ENCODE measurements at places on chromosomes 6 and 20.
A peak's percentile ranks its signal among the peaks of the same experiment; 100 is the strongest.

DNA sequence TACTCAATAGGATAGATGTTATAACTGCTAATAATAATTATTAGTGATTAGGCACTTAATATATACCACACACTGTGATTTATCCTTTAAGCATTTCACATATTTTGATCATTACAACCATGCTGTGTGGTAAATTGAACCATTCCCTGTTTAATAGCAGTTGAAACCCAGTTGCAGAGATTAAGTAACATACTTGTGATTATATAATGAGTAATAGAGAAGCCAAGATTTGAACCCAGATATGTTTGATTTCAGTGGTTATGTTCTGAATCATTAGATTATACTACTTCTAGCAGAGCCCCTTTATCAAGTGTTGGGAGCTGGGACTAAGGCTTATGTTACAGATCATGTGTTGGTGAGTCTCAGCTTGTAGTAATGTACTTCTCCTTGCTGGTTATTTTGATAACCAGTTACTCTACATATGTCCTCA lies 44.1 kb downstream of the STK4 start:
- DNase-seq, result no peak

DNA sequence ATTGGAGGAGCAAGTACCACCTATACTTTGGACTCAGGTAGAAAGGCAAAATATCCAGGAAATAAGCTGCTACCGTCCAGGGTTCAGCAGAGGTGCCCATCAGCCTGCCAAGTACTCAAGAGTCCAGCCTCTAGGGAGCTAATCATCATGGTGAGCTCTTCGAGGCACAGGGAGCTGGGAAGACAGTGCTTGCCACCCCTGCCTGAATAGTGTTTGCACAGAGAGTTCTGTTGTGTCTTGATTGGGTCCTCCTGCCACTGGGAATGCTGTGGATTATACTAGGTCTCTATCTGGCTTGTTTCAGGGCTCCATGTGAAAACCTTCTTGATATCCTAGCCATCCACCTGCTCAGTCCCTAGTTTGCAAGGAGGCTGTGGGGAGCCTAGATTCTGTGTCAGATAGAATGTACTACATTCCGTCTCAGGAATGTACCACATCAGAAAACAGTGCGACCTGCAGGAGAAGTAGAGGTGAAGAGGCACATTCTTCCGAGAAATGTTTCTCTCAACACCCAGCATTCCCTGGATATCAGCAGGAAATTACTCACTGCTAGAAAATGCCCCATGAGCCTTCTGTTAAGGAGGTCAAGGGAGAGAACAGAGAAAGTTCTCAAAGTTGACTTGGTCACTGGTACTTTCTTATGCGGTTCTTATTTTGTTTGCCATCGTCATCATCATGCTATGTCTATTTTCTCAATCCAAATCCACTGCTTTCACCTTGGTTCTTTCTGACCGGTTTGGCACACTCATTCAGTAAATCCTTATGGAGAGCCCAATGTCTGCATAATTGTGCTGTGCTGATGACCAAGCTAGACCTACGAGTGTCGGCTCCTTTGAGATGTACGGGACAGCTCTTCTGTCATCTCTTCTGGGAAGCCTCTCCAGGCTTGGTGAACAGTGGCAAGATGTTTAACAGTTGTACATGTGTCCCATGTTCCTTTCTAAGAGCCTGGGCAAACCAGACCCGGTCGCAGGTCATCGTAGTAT lies 30.7 kb downstream of the PTPN1 start:
- peak; percentile 53 for DNase-seq

- DNase-seq, result no peak
Measured at GRCh38 chr6:140494321-140495108, 1120.1 kb upstream of the CITED2 start.

GRCh38 chr6:39188571-39188970 lies 40.7 kb downstream of the KCNK5 start:
- no peak for DNase-seq

GRCh38 chr6:33880104-33880678 lies 76.4 kb upstream of the MLN start:
- no peak for DNase-seq

- DNase-seq, result no peak
Measured at GRCh38 chr6:158165919-158166416, 2.1 kb downstream of the SERAC1 start.

DNA sequence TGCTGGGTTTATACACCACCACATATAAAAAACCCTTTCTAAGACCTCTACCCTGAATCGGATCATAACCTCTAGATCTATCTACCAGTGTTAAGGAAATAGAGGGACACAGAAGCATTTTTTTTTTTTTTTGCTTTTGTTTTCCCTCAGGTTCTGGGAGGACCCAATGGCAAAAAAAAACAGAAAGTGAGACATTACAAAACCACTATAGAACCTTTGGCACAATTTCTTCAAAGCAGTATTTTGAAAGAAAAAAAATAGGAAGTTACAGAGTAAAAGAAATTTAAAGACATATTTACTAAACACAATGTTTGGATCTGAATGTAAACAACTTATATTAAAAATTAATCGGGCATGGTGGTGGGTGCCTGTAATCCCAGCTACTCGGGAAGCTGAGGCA lies 1258.7 kb upstream of the GJE1 start:
- DNase-seq, result no peak

- no peak for DNase-seq
Measured at GRCh38 chr20:39233755-39234154, 271.6 kb downstream of the DHX35 start.

GRCh38 chr20:35952480-35953386 lies 1.6 kb downstream of the SCAND1 start:
- no peak for DNase-seq

DNA sequence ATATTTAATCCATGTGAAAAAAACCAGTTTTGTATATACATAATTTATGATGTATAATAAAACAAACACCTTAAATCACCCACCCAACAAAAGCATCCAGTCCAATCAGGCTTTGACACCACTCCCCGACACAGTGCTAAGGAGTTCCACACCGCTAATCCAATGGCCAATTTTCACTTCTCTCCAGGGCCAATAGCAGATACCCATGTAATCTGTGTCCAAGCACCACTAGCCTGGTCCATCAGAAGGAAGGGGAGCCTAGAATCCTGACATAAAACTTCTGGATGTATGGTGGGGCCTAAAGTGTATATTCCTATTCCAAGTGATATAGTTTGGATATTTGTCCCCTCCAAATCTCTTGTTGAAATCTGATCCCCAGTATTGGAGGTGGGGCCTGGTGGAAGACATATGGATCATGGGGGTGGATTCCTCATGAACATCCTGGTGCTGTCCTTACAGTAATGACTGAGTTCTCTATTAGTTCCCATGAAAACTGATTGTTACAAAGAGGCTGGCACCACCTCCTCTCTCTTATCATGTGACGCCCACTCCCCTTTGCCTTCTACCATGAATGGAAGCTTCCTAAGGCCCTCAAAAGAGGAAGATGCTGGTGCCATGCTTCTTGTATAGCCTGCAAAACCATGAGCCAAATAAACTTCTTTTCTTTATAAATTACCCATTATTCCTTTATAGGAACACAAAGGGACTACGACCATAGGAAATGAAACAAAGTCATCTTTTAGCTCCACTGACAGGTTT lies 20.8 kb downstream of the RALGAPA2 start:
- DNase-seq, result no peak

DNA sequence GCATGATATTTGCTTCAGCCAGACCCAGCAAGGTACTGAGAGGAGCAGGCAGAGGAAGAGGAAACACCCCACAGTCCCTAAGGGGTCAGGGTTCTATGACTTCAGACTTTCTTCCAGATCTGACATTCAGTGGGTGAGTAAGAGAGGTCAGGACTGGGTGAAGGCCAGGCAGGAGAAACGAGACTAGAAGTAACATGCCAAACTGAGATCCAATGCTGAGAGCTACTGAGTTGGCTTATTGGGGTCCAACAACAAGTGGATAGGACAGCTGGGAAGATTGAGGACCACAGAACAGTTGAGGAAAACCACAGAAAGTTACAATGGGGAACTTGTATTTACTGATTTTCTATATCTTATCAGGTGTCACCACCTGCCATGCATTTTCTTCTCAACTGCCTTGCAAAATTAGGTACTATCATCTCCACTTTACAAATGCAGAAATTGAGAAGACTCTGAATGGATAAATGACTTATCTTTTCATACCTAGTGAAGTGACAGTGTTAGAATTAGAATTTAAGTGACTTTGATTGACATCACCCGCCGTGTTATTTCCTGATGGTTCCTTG lies 43.8 kb upstream of the HIVEP1 start:
- DNase-seq, result no peak

- no peak for DNase-seq
Measured at GRCh38 chr6:5133943-5134342, 48.8 kb downstream of the PPP1R3G start.

- peak; percentile 45 for DNase-seq
Measured at GRCh38 chr6:84065693-84066290, 32.2 kb downstream of the MRAP2 start.

DNA sequence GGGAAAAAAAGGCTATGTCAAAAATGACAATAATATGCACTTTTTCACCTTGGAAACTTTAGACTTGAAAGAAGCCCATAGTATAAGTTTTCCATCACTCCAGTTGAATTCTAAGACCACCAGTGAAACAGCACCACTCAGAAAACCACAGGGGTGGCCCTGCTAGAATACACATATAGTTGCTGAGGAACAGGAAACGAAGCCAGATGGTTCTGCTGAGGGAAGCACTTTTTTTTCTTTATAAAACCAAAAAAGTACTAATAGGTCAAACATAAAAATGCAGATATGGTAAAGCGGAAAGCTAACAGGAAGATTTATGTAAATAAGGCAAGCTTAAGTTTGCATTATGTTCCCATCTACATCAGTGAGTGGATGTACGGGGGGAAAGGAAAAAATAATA lies 303.9 kb downstream of the FOXC1 start:
- no peak for DNase-seq

- no peak for DNase-seq
Measured at GRCh38 chr20:59207742-59208357, 44.2 kb downstream of the ZNF831 start.

DNA sequence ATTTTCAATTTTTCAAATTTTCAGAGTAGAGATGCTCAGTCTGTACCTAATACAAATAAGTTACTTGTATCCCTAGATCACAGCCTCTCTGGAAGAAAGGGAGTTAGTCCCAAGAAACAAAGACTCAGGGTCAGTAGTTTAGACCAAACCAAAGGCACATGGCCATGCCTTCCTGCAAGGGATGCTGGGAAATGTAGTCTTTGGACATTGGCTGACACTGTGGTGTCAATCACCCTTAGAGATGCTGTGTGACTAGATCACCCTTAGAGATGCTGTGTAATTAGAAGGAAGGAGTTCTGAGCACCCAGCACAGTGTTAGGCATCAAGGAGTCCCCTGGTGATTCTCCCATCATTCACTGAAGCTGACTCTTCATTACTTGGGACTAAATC lies 202.1 kb downstream of the NFATC2 start:
- no peak for DNase-seq

DNA sequence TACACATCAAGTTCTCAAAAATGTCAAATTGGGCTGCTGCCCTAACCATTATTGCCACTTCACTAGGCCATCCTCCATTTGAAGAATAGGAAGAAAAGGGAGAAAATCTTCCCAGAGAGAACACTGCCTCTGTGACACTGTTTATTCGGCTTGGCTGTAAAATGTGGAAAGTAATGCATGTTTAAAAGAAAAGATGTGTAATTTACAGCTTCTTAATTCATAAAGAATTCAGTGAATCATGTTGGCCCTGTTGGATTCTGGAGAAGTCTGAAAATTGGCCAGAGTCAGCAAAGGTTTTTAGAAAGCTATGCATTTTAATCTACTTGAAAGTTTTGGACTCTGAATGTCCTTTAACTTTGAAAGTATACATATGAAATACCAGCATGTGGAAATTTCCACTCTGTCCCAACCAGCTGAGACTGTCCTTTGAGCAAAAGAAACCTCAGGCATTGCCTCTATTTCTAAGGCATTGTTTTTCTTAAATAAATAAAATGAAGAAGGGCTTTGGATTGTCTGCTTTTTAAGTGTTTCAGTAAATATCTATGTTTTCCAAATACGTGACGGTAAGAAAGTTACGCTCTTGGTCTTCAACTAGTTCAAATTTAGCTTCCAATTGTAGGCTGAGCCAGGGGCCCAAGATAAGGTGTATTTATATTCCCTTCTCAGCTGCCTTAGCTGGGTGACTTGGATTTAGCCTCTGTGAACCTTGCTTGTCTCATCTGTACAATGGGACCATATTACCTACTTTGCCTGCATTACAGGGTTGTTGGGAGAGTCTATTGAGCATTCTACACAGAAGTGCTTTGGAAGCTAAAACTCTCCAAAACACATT lies 222.2 kb downstream of the UST start:
- DNase-seq, result peak; percentile 49

DNA sequence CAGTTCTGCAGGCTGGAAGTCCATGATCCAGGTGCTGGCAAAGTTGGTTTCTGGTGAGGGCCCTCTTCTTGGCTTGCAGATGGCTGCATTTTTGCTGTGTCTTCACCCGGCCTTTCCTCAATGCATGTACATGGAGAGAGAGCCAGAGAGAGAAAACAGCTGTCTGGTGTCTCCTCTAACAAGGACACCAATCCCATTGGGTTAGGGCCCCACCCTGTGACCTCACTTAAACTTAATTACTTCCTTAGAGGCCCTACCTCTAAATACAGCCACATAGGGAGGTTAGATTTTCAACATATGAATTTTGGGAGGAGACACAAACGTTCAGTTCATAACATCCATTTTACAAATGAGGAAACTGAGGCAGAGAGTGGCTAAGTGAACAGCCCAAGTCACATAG lies 202.4 kb downstream of the ZMYND8 start:
- no peak for DNase-seq

- DNase-seq, result peak; percentile 57
Measured at GRCh38 chr20:58623579-58624473, 27.3 kb upstream of the STX16 start.

- no peak for DNase-seq
Measured at GRCh38 chr6:7588506-7588905, 1.5 kb upstream of the SNRNP48 start.

DNA sequence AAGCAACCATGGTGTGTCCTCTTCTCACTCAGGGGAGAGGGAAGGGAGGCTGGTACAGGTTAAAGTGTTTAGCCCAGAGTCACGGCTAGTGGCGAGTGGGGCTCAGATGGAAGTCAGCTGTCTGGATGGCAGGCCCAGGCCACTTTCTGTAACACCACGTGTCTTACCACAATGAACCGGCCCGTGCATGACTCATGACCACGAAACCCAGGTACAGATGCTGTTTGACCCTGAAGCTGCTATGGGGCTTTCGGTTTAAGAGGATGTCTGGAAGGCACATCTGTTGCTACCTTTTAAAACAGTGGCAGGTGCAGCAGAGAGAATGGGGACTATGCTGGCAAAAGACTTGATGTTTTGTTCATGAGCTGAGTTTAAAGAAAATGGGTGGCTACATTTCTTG lies 36.5 kb upstream of the MPC1 start:
- no peak for DNase-seq

DNA sequence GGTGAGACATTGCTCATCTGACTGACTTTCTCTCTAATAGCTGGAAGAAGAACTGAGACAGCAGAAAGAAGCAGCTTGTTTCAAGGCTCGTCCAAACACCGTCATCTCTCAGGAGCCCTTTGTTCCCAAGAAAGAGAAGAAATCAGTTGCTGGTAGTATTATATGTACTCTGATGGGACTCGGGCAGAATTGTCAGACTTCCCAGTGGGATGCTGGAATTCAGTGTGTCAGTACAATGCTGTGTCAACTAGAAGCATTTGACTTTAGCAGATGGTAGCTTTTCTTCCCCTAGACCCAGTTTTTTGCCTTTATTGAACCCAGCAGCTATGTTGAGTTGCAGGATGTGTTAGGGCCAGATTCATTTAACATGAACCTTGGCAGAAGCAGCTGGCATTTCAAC lies 21.8 kb upstream of the MYLK2 start:
- DNase-seq, result no peak

GRCh38 chr6:149545258-149545753 lies 537 bp downstream of the PPIL4 start:
- DNase-seq, result no peak

GRCh38 chr20:9227896-9228615 lies 159.2 kb downstream of the PLCB4 start:
- no peak for DNase-seq

All from GM04503 (cell line).